ENCODE measurements at places on chromosomes 5 and 9.

GRCh38 chr9:3441197-3441816, 84.5 kb downstream of the RFX3 start:
- DNase-seq: peak; percentile 31

DNA sequence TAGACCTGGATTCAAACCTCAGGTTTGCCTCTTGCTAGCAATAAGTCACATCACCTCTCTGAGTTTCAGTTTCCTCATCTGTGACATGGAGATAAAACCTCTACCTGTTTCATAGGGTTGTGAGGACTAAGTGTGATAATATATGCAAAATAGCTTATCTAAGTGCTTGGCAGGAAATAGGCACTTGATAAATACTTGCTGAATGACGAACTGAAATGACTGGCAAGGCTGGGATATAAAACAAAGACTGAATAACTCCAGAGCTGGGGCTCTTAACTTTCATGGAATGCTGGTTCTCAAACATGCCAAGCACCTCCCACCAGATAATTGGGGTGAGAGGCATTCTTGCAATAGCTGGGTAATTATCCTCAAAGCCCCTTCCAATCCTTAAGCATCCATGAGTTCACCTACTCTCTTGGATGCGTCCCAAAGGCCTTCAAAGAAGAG, 87.6 kb downstream of the ADRB2 start:
- no peak for DNase-seq

- no peak for DNase-seq
Observed at GRCh38 chr9:83154087-83154736, 91.3 kb upstream of the RASEF start.

- no peak for DNase-seq
Observed at GRCh38 chr5:141779503-141779973, 97.5 kb upstream of the ARAP3 start.

GRCh38 chr9:137339045-137339907, 37.2 kb upstream of the NRARP start:
- DNase-seq: no peak

DNA sequence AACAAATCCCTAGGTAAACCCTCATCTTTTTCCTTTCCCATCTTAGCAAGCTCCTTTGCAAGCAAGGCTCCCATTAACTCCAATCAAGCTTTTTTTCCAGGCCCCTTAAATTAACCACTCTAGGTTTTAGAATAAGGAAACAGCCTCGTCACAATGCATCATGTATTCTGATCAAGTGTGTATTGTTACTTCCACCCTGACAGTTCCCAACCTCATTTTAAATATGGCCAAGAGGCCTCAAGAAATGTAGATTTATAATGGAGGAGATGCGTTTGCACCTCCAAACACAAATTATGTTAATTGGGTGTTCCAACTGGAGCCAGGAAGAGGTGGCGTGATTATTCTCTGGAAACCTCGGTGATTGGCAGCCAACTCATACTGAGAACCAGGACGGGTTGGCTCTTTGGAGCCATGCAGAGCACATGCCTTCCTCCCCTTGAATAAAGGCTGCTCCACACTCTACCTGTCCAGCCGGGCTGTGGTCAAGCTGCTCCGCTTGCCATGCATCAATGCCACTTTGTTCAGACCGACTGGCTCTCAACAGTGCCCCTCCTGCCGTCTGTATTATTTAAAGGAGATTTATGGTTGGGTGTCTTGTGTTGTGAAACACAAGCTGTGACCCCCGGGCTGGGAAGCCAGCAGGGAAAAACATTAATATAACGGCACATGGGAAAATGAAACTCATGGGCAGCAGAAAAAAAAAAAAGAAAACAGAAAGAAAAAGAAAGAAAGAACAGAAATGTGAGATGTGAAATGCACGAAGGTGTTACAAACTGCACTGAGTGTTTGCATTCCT, 191.1 kb downstream of the EBF1 start:
- no peak for DNase-seq

DNA sequence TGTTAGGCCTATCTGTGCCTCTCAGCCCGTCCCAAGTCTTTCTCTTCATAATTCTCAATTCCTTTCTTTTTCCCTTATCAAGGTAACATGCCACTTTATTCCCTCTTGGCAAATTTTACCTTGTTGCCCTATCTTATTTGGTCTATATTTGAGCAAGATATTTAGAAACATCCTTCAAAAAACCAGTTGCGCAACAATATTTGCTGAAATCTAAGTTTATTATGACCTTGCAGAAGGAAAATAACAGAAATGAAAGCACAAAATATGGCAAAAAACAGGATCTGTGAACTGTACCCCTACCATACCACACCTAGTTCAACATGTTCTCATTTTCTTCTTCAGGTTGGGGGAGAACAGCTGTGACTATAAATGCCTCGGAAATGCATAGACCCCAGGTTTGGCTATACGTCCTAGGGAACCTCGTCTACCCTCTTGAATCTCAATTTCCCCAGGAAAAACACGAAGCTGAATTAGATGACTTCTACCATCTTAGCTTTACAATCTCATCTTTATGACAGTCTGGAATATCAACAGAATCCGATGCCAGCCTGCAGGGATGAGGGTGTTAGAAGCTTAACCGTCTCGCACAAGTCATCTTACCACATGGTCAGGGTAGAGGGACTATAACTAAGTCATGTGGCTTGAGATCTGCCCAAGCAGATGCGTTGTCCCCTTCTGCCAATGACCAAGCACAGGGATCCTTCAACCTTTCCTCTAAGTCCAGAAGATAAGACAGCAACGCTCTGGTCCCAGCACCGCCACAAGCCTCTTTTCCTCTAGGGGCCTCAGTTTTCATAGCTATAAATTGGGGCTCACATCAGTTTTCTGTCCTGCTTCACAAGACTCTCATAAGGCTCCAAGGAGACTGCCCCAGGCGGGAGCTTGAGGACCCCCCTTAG, 1.3 kb downstream of the LCP2 start:
- DNase-seq: no peak

DNA sequence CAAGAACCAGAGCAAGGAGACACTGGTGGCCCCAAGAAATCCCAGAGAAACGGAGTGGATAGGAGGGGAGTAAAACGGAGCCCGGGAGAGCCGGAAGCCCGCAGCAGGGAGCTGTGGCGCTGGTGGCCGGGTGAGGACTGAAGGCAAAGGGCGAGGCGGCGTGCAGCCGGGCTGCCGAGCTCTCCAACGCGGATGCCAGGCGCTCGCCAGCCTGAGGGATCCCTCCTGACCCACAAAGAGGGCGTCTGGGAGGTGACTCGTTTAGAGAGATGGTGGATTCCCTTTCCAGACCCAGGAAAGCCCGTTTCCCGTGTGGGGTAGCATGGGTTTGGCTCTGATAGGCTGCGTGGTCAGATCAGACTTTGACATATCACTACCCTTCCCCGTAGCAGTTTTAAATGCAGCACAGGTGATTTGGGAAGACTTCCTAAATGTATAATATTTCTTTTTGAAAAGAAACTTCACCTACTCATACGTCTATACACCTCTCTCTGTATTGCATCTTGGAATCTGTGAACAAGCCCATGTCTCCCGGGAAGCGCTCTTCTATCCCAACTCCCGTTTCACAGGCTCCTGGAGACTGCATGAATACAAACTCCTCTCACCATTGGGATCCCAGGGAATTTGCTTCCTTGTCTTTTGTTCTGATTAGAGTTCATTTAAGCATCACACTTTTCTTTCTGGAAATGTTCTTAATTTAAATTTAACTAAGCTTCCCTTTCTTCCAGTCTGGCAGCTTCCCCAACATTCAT, 158.1 kb downstream of the C9orf152 start:
- peak; percentile 36 for DNase-seq

- DNase-seq: peak; percentile 4
Observed at GRCh38 chr5:59317023-59317773, 576.3 kb downstream of the PDE4D start.

DNA sequence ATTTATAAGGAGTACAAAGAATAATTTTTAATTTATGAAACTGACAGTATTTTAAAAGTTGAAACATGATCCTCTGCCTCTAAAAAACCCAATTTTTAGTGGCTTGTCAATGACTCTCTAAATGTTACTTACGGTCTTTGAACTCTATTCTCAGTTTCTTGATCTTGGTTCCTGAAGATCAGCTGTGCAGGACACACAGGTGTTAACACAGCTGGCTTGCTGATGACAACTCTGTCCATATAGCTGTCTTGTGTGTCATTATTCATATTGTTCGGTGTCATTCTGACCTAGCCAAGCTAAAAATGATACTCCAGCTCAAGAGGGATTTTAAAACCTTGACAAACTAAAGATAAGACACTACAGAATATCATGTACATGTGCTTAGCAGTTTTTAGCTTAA, 314.5 kb downstream of the CCDC171 start:
- peak; percentile 42 for DNase-seq

DNA sequence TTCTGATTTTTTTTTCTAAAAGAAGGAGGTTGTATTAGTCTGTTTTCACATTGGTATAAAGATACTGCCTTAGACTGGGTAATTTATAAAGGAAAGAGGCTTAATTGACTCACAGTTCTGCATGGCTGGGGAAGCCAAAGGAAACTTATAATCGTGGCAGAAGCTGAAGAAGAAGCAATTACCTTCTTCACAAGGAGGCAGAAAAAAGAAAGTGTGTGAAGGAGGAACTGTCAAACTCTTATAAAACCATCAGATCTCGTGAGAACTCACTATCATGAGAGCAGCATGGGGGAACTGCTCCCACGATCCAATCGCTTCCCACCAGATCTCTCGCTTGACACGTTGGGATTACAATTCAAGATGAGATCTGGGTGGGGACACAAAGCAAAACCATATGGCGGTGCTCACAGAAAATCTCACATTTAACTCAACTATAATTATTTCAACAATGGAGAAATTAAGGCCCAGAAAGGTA, 27.1 kb downstream of the DPYSL3 start:
- no peak for DNase-seq

DNA sequence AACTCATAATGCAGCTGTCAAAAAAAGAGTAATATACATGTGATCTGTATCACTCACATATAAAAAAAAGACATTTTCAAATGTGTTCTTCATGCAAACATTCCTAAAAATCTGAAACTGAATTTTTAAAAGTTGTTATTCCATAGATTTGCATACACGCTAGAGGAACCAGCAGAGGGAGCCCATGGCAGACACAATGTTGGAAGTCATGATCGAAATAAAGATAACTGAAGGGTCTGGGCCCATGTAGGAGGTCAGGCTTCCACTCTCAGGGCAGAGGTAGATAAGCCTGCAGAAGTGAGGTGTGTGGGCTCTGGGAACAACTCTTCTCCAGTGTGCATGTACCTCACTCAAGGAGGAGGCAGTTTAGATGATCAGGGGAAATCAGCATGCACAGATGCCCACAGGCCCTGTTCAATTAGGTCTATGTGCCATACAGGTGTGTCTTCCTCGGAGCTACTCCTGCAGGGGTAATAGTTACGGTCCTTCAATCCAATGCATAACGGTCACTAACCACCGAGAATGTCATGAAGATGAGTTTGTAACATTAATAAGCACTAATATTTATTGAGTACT, 208.6 kb downstream of the EPB41L4A start:
- peak; percentile 23 for DNase-seq

- DNase-seq: no peak
Observed at GRCh38 chr5:161966564-161966963, 101.0 kb upstream of the GABRG2 start.

DNA sequence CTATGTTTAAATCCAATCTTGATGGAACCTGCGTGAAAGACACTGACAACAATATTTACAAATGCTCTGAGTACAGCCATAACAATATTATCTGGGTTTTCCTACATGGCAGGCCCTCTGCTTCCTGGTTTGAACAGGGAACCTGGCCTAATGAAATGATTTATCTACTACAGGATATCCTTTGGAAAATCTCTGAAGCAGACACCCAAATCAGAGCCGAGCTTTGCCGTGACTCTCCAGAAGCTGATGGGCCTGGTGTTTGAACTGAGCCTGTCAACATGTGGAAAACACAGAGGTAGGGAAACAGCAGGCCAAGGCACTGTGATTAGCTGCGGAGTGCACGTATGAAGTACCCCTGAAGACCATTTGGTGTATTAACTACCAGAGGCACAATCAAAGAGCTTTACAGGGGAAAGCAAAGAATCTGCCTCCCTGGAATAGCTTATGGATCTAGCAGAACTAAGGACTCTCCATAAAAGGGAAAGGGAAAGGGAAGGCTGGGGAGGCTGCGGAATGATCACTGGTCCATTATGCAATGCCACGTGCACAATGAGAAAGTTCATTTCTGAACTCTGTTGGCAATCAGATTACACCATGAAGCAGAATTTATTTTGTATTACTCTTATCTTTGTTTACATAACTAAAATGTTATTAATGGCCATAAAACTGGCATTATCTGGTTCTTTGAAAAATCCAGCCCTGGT, 321.9 kb downstream of the EBF1 start:
- no peak for DNase-seq

- no peak for DNase-seq
Observed at GRCh38 chr5:147472664-147473475, 37.0 kb downstream of the DPYSL3 start.

- no peak for DNase-seq
Observed at GRCh38 chr9:4939118-4939561, 45.9 kb upstream of the JAK2 start.

- no peak for DNase-seq
Observed at GRCh38 chr5:160061770-160062169, 52.8 kb downstream of the TTC1 start.

- DNase-seq: peak; percentile 7
Observed at GRCh38 chr9:107732781-107733522, 243.4 kb upstream of the KLF4 start.

DNA sequence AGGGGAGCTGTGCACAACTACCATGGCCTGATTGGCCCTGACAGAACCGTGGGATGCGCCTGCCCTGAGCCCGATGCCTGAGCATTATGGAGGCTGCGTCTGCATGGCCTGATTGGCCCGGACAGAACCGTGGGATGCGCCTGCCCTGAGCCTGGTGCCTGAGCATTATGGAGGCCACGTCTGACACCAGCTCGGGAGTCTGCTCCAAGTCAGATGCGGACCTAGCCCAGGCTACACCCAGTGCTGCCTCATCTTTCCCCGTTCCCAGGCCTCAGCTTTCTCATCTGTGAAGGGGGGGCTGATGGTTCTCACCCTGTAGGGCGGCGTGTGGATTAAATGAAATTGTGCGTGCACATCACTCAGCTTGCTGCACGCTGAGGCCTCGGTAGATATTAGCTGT, 7.3 kb downstream of the CEP72 start:
- no peak for DNase-seq

DNA sequence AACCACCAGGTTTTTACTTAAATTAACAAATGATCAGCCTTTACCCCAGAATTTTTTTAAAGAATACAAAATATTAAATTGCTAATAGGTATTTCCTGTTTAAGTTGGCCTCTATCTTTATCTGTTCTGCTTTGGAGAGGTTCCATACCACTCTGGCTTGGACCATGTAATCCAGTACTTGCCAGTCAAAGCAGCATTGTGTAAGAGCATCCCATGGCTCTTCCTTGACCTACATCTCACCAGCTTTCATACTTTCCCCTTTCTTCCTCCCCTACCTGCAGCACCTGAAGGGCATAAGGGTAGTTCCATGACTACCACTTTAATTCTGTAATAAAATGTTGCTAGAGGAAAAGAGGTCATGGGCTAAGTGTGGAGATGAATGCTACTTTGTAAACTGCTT, 140.8 kb upstream of the MTAP start:
- no peak for DNase-seq

DNA sequence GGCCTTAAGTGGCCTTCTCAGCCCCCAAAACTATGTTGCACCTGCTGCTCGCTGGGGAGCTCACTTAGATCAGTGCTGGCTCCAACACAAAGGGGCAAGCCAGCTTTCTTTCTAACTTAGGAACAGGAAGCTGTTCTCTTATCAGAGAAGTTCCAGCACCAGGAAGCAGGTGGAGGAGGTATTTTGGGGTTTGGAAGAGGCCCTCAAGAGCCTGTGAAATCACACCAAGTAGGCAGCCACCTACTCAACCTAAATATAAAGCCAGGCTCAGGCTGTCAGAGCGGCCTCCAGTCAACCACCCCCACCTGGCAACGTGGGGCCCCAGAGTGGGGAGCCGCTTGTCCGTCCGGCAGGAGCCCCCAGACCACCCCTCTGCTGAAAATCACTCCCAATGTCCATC, 152.8 kb downstream of the OLFM1 start:
- DNase-seq: no peak

Data from NCI-H1092 treated with DMSO at 0.1 percent for 48 hours (cell line).